AG04449 (cell line): ENCODE measurements at places on chromosomes 6 and 20.

DNA sequence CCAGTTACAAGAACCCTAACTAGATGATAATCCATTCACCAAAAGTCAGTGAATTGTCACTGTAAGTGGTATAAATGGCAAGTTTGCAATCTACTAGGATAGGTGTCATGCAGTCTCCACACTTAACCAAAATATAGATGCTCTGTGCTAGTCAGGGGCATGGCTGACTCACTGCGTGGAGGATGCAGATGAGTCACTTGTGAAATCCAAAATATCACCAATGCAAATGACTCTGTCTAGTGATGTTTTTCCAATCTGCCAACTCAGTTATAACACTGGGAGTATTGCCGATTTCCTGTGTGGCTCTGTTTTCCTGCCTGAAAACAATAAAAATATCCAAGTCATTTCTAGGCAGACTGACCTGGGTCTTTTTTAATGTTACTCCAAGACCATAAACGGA lies 47.8 kb upstream of the NRSN1 start:
- no peak for DNase-seq

DNA sequence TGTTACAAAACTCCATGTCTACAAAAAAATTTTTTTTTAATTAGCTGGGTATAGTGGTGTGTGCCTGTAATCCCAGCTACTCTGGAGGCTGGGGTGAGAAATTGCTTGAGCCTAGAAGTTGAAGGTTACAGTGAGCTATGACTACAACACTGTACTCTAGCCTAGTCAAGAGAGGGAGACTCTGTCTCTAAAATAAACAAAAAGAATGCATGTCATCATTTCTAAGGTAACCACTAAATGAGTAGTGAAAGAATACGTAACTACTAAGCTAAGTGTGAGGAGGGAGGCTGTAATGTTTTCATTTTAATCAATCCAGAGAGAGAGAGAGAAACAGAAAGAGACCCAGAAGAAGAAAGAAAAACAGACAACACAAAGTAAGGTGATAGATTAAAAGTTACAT lies 9.9 kb downstream of the SYCP2 start:
- DNase-seq = no peak

DNA sequence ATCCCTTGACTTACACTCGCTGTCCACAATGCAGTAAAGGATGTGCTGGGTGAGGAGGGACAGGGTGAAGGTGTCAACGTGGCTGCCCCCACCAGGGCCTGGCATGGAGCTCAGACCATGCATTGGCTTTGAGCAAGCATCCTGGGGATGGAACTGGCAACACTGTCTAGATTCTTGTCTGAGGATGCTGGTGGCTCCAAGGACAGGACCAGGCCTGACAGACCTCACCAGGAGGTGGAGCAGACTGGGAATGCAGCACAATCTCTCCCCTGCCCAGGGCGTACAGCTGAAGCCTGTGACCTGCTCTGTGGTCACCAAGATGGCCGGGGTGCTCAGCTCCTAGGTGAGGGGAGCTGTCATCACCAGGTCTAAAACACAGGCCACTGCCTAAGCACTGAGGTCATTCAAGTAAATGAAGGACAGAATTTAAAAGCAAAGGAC lies 50.9 kb downstream of the MYH7B start:
- no peak for DNase-seq

DNA sequence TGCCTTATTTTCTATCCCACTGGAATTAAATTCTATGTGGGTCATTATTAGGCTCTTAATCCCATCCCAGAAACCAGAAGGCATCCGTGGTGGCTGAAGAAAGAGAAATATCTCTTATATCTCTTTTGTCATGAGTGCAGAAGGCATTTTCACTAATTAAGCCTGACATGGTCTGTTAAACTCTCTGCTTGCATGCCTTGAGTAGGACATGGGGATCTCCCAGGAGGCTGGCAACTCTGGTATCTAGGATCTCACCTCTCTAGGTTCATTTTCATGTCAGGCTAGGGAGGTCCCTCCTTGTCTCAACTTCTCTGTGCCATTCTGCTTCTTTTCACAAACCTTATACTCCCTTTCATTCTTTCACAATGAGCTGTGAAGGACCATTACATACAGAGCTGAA lies 25.3 kb upstream of the GPR63 start:
- DNase-seq = no peak

GRCh38 chr6:29925321-29925720 lies 17.0 kb upstream of the HLA-A start:
- DNase-seq = no peak

DNA sequence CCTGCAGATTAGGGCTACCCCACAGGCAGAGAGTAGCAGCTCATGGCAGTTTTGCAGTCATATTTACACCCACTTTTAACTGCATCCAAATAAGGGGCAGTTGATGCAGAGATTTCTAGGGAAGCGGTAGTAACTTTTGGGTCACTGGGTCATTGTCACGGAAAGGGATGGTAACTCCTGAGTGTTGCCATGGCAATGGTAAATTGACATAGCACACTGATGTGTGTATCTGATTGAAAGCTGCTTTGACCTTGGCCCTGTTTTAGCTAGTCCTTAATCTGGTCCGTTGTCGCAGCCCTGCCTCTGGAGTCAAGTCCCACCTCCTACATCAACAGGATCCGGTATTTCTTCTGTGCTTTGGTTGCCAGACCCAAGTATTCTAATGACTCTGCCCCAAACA lies 199.1 kb upstream of the TCF21 start:
- DNase-seq = no peak

DNA sequence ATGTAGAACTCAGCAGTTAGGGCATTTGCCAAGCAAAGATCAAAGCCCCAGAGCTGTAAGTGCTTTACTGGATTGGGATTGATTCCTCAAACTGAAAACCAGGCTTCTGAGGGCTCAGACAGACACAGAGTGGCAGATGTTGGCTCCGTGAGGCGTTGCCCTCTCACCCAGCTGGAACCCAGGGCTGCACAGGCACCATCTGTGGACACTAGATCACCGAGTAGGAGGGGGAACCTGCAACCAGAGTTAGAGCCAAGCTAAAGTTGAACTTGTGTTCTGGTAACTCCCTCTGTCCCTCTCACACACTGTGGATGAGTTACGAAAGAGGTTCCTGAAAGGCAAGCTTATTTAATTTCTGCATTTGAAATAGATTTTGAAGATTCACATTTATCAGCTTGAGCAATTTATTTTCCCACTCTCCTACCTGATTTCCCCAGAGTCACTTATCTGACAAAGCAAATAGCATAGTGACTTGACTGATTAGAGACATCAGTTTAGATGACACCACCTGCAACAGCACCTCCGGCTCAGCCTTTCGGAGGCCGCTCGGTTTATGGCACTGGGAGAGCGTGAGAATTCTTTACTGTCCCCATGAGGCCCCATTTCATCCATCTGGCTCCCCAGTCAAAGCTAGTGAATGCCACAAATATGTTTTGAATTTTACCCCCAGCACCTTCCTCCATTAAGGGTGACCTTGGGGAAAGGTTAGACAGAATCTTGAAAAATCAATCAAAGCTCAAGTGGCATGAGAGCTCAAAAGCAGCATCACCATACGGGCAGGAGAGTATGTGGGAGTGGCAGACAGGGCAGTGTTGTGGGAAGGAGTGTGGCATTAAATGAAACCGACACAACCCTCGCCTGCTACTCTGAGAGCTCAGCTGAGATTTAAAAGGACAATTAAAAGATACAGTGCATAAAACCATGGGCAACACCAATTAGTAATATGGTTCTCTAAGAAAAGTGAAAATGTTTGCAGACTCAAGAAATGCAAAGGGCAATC lies 48.5 kb downstream of the RPF2 start:
- DNase-seq = no peak

- peak; percentile 29 for DNase-seq
These were observed 28.2 kb downstream of the CBFA2T2 start for GRCh38 chr20:33518071-33518470.

DNA sequence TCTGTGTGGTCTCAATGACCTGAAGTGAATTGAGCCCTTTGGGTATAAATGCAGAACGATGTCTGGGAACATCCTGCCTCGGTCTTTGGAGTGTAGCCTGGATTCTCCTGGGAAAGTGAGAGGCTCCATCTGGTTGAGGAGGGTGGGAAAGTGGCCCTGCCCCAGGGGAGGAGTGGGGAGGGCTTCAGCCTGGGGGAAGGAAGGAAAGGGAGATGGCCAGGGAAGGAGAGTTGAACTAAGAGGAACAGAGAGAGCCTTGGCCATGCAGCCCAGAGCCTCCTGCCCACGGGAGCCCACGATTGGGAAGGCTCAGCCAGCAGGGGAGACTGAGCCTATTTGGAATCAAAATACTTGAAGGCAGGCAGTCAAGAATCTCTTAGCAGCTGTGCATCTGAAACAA lies 2.3 kb upstream of the EPB41L1 start:
- DNase-seq = no peak

- DNase-seq = no peak
These were observed 119.6 kb upstream of the SSTR4 start for GRCh38 chr20:22915512-22915911.

DNA sequence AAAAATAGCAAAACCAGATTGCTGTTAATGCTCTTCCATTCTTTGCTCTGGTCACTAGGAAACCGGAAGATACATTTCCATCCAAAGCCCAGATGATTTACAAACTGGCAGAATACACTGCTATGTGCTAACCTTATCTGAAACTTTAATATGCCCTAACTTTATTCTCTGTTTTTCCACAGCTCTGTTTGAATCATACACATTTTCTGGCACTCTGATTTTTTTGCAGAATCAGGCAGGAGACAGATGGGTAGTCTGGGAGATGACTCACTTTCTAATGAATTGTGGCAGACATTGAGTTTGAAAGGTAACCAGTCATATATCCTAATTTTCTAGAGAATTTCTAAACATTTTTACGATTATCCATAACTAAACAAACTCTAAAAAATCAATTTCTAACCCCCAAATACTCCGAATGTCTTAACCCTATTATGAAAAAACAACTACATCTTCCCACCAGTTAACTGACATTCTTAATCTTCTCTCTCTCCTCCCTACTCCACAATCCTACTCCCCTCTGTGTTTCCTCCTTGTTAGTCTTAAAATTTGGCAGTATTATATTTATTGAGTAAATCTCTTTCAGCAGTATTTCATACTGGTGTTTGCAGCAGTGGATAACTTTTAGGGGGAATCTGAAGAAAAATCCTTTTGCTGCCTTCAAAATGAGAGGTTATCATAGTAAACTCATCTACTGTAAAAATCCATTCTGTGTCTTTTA lies 63.5 kb downstream of the MAN1A1 start:
- no peak for DNase-seq

DNA sequence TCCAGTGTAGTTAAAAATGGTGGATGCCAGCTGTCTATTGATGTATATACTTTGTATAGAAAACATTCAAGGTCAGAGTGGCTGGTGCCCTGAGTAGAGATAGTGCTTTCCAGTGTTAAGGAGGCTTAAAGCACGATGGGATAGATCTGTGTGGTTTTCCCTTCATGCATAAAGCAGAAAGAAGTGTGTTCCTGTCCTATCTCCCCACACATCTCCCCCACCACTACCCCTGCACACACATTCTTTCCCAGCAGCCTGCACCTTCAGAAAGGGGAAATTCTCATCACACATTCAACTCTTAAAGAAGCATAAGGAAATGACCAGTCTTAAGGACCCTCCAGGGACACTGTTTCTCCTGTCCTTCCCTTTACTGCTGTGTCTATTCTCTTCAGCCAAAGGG lies 221.7 kb upstream of the TAB2 start:
- DNase-seq = no peak

- no peak for DNase-seq
These were observed 5.8 kb upstream of the KIF3B start for GRCh38 chr20:32271620-32272019.

DNA sequence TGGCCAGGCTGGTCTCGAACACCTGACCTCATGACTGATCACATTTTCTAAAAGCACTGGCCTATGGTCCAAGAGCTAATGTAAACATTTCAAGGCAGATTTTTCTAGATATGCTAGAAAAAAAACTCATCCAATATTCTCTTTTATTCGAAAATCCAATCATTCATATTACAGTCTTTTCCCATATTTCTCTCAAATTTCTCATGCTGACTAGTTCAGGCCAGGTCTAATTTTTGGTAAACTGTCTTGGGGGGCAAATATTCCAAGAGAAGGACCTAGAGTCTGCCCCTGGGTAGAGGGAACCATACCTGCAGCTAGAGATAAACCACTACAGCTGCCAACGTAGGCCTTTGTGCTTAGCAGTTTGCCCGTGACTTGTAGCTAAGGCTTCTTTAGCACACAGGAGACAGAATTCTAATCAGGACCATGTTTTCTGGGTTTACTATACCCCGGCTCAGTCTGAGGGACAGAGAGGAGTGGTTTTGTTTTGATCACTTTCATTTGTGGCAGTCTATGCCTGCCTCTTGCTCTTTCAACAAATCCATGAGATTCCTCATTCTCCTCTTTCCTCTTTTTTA lies 71.8 kb upstream of the CITED2 start:
- DNase-seq = no peak

DNA sequence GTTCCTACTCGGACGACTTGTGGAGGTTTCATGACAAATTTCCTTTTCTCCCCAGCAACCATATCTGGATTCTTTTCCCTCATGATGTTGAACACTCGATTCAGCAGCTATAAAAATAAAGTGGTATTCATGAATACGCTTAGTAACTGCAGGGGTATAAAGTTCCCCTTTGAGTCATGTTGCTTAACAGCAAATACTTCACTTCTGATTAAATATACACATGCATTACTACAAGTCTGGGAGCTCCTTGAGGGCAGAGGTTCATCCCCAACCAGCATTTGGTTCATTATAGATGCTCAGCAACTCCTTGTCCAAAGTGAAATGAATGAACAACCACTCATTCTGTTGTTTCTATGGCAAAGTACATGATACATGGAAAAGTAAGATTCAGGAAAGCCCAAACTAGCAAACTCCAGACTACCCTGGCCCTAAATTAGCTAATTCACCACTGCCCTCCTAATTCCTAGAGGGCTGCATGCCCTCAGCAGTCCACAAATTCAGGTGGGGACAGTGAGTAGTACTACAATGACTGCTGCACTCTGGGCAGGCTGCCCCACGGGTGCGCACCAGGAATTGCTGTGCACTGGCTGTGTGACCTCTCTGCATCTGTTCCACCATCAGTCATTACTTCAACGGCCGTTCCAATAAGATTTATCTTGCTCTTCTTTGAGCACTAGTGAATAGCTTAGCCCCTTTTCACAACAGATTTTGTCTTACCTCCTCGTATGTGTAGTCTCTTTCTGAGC lies 15.2 kb downstream of the EIF2S2 start:
- no peak for DNase-seq

DNA sequence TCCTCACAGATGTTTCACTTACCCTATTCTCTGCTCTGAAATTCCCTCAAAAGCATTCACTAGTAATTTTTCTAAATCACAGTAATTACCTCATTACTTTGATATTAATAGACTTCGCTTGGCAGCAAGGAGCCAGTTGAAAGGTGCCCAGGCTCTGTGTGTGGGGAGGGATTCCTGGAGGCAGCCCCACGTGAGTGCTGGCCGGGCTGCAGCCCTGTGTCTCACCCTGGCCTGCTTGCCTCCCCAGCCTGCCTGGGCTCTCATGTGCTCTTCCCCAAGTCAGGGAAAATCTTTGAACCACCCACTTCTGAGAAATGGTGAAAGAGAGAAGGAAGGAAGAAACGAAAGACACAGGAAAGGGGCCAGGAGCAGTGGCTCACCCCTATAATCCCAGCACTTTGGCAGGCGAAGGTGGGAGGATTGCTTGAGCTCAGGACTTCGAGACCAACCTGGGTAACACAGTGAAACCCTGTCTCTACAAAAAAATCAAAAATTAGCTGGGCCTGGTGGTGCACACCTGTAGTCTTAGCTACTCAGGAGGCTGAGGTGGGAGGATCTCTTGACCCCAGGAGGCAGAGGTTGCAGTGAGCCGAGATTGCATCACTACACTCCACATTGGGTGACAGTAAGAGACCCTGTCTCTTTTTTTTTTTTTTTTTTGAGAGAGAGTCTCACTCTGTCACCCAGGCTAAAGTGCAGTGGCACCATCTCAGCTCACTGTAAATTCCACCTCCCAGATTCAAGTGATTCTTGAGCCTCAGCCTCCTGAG lies 20.0 kb upstream of the SNTA1 start:
- no peak for DNase-seq
